ENCODE measurements at places on chromosomes 12 and 14. TPM values are rescaled to one million over a fixed set of nuclear protein-coding genes. Genes with fewer than 3 reads are reported as not detected.

ACOT4 gene
- 3.6 TPM for total RNA-seq

SRRM4 gene
- not detected for total RNA-seq

KRT75 gene
- total RNA-seq: not detected

CRADD gene
- total RNA-seq: 26.7 TPM

ZNF891 gene
- 0.49 TPM for total RNA-seq

AICDA gene
- total RNA-seq: not detected

UNC79 gene
- under 0.01 TPM for total RNA-seq

TSPAN8 gene
- total RNA-seq: not detected

DNA sequence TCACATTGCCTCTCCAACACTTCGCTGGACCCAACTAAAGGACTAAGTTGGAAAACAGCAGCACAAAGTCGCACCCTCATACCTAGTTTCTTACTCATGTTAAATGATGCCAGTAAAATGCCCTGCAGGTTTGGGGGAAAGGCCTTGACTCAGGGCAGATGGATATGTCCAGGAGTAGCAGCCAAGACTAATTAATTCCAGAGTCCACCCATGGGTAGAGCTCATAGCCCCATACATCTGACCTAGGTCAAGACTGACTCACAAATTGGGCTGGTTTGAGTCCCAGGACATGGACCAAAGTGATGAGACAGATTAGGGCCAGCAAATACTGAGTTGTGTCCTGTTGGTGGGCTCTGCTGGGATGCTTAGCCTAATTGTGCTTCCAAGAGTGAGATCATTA is 224.0 kb upstream of the BTG1 start:
- DNase-seq: peak; percentile 99

DNA sequence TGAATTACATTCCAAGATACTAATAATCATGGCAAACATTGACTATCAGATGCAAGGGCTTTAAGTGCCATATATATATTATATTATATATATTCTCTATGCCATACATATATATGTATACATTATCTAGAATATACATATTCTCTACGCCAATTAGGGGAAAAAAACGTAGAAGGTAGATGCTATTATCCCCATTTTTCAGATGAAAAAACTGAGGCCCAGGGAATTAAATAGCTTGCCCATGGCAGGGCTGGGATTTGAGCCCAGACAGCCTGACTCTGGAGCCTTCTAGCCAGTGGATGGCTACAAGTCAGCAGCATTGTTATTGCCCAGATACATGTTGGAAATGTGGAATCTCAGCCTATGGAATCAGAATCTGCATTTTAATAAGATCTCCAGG is 116.0 kb upstream of the BTG1 start:
- DNase-seq: no peak

DNA sequence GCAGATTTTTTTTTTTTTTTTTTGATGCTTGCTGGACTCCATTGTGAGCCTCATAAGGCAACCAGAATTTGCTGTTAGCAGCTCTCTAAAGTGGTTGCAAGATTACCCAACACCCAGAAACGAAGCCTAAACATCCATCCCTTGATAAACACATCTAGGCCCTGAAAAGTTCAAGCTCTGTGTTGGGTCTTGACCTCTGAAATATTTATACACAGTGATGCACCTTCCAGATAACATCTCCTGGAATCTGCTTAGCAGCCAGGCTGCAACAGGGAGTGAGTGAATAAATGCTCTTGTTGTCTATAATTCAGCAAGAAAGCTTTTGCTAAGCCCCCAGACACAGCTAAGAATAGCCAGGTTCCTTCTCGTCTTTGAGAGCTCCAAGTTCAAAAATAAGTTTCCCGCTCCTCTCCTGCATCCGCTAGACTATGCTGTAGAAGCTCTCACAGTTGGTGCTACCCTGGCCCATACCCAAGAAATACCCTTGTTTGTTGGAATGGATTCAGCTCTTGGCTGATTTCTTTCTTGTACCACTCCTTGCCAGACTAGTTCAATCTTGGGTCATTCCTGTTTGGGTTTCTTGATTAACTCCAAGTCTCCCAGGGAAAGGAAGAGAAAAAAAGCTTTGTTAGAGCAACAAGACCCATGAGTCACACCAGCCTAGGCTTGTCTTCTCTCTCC is 610.6 kb upstream of the TBX3 start:
- DNase-seq: peak; percentile 7

DNA sequence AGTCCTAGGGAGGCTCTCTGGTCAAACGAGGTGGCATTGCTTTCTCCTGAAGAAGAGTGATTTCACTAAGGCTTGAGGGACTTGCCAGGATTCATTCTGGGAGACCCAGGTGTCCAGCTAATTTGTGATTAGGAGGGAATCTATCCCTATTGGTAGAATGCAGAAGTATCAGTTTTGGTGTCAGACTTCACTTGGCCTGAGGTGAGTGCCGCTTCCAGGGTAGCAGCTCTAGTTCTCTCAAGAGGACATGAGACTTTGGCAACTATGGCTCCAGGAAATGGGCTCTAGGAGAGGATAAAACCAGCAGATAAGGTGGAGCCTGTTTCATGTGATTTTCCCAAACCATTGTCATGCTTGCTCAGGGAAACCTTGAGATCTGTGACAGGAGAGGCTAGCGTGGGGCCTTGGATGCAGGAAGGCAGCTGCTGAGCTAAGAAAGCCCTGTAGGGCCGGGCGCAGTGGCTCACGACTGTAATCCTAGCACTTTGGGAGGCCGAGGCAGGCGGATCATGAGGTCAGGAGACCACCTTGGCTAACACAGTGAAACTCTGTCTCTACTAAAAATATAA is 11.6 kb upstream of the TMEM117 start:
- DNase-seq: no peak

DNA sequence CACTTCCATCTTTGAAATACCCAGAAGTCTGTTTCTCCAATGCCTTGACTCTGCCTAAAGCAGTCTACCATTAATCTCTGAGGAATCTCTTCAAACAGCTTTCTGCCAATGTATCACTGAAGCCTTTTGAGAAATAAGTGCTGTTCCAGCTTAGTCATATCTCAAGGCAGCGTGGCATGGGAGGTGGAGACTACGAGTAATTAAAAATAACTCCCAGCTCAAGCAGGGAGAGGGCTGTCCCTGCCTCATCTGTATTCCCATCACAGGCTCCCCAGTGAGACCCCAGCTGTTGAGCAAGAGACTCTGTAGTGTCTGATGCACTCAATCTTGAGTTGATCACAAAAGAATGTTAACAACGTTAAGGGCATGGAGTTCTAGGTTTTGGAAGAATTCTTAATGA is 700.6 kb downstream of the DIO2 start:
- no peak for DNase-seq

DNA sequence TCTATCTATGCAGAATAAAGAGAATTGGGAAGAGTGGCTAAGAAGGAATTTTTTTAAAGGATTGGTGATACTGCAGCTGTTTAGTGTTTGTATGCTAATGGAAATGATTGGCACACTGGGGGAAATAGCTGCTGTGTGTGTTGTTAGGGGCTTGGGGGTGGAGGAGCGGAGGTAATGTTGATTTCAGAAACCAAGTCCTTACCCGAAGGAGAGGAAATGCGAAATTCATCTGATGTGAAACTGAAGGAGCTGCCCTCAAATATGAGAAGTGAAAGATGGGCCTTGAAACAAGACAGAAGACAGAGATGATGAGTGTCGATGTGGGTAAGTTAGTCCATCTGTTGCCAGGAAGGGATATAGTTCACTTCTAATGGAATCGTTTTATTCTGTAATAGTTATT is 21.2 kb upstream of the RNASE12 start:
- DNase-seq: no peak

- DNase-seq: no peak
These were observed 916.8 kb downstream of the GALC start for GRCh38 chr14:87076146-87076545.

DNA sequence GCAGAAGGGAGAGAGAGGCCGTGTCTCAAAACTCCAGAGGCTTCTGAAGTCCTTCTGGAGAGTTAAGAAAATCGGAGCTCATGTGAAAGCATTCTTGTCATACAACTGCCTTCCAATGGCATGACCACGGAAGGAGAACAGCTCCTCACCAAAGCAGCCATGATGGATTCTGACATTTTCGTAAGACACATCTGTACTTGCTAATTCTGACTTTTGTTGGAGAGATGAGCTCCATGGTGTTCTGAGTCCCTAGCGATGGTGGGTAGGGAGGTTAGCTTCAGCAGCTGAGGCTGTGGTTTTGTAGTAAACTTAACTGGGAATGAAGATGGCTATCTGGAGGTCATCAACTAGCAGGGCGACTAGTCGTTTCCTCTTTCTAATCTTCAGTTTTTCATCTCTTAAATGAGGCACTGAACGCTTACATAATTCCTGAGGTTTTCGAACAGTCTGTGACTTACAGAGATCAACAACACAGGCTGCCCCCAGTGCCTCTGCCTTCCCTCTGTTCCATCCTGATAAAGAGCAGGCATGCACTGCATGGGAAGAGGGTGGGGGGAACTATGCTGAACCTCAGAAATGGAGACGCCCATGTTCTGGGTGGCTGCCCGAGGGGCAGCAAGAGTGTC is 28.6 kb upstream of the DICER1 start:
- no peak for DNase-seq

DNA sequence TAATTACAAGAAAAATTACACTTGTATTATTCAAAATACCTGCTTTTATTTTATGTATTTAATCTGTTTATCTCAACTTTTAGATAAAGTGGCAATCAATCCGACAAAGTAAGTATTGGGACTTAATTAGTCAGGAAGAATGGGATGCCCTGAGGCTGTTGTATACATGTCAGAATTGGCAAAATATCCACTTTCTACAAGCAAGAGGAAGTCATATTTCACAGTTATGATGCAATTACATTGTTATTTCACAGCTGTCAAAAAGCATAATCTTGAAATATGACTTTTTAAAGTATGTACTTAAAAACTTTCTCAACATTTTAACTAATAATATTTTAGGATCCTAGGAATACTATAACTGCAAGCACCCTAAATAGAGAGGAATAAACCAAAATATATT is 357.1 kb upstream of the MGAT4C start:
- DNase-seq: no peak

- DNase-seq: peak; percentile 72
These were observed 21.6 kb upstream of the NR4A1 start for GRCh38 chr12:52029685-52030084.

DNA sequence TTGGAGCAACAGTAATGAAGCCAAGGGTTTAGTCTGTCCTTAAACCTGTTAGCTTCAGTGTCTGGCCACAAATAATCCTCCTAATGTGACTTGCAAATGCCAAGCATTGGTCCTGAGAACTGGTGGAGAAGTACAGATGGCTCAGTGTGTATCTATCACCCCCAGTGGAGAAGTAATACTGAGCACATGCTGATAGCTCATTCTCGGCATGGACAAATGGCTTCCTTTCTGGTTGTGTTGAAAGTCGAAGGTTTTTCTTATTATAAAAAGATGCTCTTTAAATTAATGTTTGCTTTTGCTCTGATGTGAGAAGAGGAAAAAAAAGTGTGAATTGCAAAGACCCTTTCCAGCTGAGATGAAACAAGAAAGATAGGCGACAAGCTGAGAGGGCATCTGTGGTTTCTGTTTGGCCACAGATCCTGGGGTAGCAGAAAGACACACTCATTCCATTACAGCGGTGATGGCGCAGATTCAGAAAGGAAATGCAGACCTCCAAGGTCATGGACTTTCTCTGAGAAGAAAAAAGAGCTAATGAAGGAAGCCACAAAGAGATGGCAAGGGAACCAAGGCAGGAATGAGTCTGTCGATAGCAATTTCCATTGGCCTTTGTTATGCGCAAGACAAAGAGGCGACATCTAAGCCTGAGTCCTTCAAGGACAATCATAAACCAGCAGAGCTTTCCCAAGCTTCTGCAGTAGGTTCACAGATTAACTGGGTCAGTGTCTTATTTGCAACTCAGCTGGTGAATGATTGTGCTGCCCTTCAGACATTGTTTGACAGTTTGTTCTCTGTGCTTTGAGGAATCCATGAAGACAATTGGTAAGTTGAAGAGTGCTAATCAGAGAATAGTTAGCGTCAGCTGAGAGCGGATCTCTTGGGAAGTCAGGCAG is 155.5 kb upstream of the RGS6 start:
- no peak for DNase-seq

GRCh38 chr14:72478471-72478893 is 415.4 kb downstream of the DPF3 start:
- DNase-seq: no peak

GRCh38 chr12:53344824-53345485 is 8.8 kb upstream of the SP7 start:
- DNase-seq: peak; percentile 71

DNA sequence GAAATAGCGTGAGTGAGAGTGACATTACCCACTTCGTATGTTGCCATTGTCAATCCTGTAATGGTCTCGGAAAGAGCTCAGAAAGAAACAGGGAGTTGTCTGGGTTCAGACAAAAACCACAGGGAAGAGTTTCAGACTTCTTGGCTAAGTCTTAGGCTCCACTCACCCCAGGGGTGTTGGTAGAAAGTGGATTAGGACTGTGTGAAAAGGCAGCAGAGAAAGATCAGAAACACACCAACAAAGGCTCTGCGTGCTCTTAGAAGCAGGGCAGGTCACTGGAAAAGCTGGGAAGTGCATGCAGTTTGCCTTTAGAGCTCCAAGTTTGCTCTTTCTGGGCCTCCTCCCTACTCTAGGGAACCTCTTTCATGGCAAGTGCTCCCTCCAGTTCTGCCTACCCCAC is 106.1 kb upstream of the PLXNC1 start:
- DNase-seq: no peak

DNA sequence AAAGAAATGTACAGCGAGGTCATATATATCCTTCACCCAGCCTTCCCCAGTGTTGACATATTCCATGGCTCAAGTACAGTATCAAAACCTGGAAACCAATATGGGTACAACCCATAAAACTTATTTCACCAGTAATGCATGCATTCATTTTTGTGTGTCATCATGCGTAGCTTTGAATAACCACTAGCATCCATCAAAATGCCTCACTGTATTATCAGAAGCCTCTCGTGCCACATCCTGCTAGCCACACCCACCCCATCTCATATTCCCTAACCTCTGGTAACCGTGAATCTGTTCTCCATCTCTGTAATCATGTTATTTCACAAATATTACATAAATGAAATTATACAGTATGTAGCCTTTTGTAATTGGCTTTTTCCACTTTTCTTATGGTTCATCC is 314.3 kb downstream of the RAD51B start:
- DNase-seq: peak; percentile 43

- DNase-seq: peak; percentile 13
These were observed 711 bp downstream of the SBNO1 start for GRCh38 chr12:123363740-123364531.

DNA sequence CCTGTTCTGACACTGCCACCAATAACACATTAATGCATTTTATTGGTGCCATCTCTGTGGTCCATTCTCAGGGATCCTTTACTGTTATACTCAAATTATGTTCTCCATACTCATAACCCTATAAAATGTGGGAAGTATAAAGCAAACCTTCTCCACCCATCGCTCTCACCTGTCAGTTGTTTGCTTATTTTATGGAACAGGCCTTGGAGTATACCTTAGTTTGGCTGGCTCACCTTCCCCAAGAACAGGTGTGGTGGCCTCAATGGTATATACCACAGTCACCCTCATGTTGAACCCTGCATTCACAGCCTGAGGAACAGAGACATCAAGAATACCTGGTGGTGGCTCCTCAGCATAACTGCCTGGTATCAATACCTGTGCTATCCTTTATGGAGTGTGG is 308.4 kb upstream of the STXBP6 start:
- no peak for DNase-seq
